ENCODE measurements at places on chromosomes 2 and 18.

GRCh38 chr18:1413323-1413675 is 508.6 kb downstream of the ADCYAP1 start:
- DNase-seq: no peak

DNA sequence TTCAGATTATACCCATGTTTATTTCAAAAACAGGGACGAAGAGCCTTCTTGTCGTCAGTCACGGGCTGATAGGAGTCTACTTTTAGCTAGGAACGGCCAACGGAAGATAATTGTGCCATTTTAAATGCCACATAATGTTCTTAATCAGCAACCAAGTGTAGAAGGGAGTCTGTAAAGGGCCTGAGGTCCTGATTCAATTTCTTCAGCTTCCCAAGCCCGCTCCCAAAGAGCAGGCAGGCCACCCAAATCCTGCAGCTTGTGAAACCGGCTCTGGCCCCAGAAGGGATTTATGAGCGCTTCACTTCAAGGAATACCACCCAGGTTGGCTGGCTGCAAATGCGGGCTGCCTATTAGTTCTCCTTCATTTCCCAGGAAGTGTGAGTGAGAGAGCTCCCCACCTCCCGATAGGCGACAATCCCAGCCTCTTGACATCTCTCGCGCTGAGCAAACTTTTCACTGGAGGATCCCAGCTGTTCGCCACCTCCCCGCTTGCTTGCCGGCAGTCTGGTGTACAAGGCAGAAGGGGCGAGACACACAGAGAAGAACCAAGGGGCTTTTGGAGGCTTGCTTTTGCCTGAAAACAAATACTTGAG is 272.9 kb downstream of the CDH20 start:
- no peak for DNase-seq

DNA sequence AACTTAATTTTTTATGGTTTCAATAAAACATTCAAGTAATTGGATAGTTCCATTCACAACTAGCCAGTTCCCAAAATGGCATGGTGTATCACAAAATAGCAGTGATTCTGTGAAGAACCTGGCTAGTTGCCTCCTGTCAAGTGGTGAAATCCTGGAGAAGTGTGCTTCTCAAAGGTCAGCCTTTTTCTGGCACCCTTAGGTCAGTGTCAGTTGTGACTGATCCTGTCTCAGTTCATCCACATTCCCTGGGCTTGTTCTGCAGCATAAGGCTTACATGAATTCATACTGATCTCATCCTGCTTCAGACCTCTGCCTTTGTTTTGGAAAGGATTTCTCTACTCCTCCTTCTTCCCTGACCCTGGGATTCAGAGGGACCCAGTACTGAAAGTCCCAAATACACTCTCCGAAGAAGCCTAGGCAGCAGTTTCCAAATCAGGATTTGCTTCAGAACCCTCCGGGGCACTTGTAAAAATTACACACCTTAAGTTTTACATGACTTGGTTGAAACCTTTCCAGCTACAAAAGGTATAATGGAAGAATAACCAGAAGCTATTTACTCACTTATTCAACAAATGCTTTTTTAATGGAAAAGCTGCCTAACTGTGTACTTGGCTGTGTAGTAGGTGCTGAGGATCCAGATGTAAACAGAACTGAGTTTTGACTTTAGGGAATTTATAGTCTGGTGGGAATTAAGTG is 11.0 kb downstream of the MAP3K20 start:
- DNase-seq: no peak

DNA sequence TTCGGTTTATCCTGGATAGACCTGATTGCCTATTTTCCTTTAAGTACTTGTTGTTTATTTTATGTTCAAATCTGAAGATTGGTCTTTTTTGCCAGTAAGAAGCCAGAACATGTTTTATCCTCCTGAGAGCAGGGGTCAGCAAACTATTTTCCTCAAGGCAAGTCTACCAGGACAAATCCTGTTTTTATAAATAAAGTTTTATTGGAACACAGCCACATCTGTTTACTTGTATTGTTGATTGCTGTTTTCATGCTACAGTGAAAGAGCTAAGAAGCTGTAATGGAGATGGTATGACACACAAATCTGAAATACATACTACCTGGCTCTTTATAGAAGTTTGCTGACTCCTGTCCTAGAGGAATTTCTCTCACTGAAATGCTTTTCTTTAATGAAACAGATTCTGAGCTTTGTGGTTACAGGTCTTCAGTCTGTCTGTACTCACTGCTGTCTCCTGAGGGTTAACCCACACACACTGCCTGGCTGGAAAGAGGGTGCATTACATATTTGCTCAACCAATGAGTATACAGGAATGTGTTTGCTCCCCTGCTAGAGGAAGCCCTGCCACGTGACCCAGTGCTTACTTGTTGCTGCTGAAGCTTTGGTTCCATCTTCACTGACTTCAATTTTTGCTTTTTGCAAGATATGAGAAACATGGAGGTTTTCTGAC is 22.6 kb downstream of the MRPL44 start:
- DNase-seq: no peak

DNA sequence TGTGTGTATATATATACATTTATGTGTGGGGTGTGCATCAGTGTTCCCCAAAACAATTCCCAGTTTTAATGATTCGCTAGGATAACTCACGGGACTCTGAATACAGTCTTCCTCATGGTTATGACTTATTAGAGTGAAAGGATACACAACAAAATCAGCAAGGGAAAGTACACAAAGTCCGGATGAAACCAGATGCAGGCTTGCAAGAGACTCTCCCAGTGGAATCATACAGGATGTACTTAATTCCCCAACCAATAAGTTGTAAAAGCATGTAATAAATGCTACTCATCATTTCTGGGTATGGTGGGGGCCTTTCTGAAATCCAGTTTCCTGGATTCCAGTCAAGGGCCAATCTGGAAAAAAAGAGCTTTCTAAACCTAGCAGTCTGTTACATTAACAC is 654.1 kb upstream of the SYT4 start:
- DNase-seq: no peak

GRCh38 chr2:88099798-88100488 is 27.9 kb downstream of the FABP1 start:
- DNase-seq: no peak

GRCh38 chr18:60534538-60534937 is 162.0 kb upstream of the MC4R start:
- DNase-seq: no peak

- no peak for DNase-seq
Measured at GRCh38 chr18:50711386-50711785, 108.4 kb downstream of the MRO start.

DNA sequence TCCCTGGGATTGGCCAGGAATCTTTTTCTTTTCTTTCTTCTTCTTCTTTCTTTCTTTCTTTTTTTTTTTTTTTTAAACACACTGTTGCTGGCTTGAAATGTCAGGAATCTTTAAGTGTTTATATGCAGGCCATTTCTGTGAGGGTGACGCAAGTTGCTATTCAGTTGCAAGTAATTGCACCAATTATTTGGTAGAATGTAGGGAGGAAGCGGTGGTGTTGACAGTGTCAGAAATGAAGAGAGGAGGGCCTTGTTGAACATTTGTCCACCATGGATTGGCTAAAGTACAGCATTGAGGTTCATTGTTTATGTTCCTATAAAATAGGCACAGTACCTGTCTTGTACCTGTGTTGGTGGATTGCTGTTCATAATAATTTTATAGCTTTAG is 6.5 kb downstream of the RPIA start:
- no peak for DNase-seq
